NCI-H2081 treated with DMSO at 0.1 percent for 48 hours (cell line): ENCODE measurements at places on chromosomes 3 and 15.

GRCh38 chr3:190385731-190386688 lies 2.0 kb upstream of the CLDN16 start:
- DNase-seq, result no peak

DNA sequence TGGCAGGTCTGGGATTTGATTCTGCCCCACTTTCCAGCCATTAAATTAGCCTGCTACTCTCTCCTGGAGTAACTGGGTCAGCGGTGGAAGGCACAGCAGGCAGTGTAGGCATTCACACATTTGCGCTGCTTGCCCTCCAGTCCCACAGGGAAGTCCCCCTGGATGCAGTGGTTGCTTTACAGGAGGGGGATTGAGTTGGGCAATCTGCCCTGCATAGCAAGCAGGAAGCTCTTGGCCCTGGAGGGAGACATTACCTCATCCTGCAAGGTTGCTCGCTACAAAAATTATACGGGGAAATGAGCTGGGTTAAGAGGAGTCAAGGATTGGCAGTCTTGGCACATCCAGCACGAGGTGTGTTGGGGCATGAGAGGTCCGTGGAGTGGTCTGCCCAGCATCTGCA lies 14.8 kb downstream of the MCM2 start:
- no peak for DNase-seq

- peak; percentile 17 for DNase-seq
Observed at GRCh38 chr3:142447301-142447851, 461 bp downstream of the XRN1 start.

- DNase-seq, result no peak
Observed at GRCh38 chr15:65076486-65077290, at the start of gene KBTBD13. TSS of gene KBTBD13 (plus strand) at chr15:65076746. CDS start at chr15:65076816, 70 bp downstream.

DNA sequence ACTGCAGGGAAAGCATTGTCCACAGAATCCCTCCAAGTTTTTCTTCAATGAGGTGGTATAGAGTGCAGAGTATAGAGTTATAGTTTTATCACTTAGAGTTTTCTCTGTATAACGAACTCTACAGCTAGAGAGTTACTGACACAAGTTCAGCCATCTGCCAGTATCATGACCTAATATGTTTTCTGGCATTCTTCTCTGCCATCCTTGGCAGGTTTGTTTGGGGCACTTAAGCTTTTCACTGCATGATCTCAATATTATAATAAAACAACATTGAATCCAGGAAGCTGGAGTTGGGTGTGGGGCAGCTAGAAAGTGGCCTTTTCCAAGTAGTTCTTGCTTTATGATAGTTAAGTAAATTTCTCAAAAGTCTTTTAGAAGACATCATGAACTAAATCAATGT lies 743.5 kb upstream of the ARPP21 start:
- DNase-seq, result no peak

DNA sequence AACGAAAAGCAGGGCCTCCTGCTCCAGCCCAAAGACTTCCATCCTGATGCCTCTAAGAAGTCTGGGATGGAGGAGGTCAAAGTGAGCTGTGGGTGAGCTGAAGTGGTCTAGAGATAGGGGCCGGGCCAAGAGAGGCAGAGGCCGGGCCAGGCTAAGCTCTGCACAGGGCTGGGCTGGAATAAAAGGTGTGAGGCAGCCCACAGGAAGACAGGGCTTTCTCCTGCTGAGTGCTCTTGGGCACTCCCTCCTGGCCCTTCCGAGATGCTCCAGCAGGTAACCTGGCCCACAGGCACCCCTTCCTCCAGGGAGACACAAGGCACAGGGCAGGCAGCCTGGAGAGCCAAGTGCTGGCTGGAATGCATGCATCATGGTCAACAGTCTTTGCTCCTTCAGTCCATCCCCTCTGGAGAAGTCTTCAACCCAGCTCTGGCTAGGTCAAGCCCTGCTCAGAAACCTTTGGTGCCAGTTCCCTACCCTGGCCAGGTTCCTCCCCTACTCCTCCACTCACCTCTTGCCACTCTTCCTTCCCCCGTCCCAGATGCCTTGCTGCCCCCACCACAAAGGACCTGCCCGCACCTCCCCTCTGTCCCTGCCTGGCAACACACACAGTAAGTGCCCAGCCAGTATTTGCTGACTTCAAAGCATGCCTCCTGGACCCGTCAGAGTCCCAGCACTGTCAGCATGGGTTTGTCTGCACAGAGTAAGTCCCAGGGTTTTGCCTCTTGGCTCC lies 93.6 kb downstream of the SEC22A start:
- no peak for DNase-seq

GRCh38 chr3:21024563-21024962 lies 726.4 kb downstream of the ZNF385D start:
- no peak for DNase-seq

- no peak for DNase-seq
Observed at GRCh38 chr15:49059491-49059890, 13.2 kb upstream of the SECISBP2L start.

GRCh38 chr3:193829781-193830180 lies 236.8 kb downstream of the OPA1 start:
- DNase-seq, result no peak
